ENCODE measurements at places on chromosomes 3 and 15. TPM values are rescaled to one million over a fixed set of nuclear protein-coding genes. Genes with fewer than 3 reads are reported as not detected.
A peak's percentile ranks its signal among the peaks of the same experiment; 100 is the strongest.

DNA sequence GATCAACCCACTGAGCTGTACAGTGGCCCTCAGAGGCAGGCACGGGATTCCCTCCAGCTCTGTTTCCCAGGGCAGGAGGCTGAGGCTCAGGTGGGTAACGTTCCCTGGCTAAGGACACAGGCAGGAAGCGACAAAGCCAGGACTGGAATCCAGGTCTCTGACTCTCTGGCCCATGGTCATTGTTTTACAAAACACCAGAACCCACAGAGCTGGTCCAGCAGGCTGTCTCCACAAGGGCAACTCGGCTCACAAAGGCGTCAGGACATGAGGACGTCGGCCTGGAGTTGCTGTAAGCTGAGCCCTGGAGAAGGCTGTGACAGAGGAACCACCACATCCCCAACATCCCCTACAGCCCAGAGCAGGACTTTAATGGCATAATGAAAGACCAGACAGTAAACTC is 30.7 kb downstream of the NUP210 start:
- DNase-seq, result no peak

- no peak for DNase-seq
Observed at GRCh38 chr3:182585532-182586150, 207.7 kb upstream of the ATP11B start.

DNA sequence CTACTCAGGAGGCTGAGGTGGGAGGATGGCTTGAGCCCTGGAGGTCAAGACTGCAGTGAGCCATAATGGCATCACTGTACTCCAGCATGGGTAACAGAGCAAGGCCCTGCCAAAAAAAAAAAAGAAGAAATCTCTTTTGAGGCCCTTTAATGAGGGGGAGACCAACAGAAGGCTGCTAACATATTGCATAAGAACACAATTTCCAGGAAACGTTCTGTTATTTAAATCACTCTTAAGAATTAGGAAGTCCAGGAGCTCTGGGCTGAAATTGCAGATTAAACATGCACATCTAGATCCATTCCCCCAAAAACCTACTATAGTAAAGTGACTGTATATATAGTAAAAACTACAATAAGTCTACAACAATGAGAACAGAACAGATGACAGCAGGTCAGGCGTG is 16.1 kb upstream of the BLM start:
- DNase-seq, result no peak

DNA sequence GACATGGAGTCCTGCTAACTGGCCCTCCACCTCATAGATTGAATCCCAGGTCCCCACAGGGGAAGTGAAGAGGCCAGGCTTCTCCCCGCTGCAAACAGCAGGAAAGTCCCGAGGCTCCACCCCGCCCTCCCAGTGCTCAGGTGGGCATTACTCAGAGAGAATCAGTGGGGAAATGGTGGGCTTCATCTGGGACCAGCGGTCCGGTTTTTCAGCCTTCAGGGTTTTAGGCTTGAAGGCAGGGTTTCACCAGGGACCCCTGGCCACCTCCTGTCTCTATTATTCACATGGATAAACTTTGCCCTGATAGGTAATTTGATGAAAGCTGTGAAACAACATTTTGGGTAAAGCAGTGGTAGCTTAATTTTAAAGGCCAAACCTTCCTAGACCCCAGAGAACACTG is 31.3 kb downstream of the MKRN3 start:
- DNase-seq, result no peak

GRCh38 chr15:91849749-91850161 is 3.8 kb upstream of the SLCO3A1 start:
- no peak for DNase-seq

DNA sequence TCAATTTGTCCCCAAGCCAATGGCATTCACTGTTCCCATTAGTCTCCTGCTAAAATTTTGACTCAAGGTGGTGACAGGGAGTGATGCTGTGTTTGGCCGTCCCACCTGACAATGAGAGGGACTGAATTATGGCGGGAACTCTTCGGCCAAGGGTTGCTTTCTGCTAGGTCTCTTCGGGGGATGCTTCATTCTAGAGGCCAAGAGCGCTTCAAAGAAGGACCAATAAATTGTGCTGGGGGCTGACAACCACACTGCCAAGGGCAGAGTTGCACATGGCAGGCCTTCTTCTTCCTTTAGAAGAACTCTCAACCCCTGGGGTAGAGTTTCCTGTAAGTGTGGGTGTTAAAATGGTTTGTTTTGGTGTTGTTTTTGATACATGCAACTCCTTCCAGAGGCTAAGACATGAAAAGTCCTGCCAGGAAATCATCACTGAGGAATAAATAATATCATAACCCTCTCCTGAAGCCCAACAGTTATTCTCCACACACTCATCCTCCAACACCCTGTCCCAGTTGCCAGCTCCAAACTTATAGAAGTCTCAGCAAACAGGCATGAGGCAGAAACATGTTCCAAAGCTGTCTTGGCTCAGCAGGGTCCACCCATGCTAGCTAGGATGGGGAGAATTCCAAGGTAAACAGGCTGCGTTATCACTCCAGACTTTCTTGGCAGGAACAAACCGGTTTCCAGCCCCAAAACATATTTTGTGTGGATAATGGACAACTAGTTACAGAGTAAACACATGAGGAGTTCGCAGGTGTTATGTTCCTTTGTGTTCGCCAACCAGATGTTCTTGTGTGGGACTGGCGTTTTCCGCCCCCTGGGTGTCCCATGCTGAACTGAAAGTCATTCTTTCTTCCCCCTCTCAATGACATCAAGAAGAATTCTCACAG is 396.7 kb upstream of the RGMA start:
- peak; percentile 68 for DNase-seq

DNA sequence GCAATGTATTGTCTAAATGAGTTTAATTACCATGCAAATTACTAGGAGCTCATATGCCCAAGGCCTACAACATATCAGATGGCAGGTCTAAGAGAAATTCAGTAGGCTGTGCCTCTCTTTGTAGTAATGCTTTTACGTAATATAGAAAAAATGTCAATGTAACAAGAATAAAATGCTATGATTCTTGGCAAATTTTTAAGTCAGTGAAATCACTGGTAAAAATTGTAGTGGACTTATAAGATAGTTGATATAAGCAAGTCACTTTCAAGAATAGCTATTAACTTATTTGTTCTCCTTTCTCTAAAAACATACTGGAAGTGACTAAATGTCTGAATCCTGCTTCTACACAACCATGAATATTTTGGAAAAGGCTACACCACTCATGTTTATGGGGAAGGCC is 707.8 kb downstream of the TUSC7 start:
- DNase-seq, result no peak

DNA sequence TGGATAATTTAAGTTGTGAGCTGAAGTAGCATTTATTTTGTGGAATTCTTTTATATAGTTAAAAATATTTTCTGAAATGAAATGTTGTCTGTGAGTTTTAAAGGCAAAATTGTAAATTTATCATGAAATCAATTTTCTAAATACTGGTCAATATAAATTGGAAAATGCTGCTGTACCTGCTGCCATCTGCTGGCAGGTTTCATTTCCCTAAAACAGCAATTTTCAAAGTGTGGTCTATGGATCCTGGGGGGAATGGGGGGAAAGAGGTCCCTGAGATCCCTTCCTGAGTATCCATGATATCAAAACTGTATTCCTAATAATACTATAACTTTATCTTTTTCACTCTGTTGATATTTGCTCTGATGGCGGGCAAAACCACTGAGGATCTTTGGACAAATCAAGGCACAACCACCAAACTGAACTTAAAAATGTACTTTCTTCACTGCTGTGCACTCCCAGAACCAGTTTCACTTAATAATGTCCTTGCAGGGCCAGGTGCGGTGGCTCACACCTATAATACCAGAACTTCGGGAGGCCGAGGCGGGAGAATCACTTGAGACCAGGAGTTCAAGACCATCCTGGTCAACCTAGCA is 17.2 kb upstream of the CCR4 start:
- no peak for DNase-seq

The SNRPN gene
- total RNA-seq, result 464 TPM

The SCN11A gene
- 0.05 TPM for total RNA-seq

DNA sequence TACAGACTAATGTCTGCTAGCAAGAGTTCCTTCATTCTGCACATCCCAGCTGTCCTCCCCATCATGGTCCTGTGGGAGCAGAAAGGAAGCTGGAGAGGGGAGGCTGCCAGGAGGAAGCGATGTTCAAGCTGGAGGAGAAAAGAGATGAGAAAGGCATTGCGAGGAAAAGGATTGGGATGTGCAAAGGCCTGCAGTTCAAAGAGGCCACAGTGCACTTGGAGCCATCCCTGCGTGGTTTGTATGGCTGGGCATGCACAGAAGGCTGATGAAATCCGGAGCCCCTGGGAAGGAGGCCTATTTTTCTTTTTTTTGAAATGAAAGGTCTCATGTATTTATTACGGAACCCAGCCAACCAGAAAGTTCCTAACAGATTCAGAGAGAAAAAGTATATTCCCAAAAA is 22.8 kb downstream of the AMOTL2 start:
- DNase-seq, result peak; percentile 47

GRCh38 chr3:42290966-42291714 is 25.2 kb upstream of the CCK start:
- DNase-seq, result no peak

- DNase-seq, result no peak
Observed at GRCh38 chr3:31946484-31947081, 34.5 kb downstream of the OSBPL10 start.

GRCh38 chr3:197149-197827 is 725 bp downstream of the CHL1 start:
- peak; percentile 13 for DNase-seq

GRCh38 chr3:52210550-52211046 is 12.6 kb downstream of the ALAS1 start:
- no peak for DNase-seq

DNA sequence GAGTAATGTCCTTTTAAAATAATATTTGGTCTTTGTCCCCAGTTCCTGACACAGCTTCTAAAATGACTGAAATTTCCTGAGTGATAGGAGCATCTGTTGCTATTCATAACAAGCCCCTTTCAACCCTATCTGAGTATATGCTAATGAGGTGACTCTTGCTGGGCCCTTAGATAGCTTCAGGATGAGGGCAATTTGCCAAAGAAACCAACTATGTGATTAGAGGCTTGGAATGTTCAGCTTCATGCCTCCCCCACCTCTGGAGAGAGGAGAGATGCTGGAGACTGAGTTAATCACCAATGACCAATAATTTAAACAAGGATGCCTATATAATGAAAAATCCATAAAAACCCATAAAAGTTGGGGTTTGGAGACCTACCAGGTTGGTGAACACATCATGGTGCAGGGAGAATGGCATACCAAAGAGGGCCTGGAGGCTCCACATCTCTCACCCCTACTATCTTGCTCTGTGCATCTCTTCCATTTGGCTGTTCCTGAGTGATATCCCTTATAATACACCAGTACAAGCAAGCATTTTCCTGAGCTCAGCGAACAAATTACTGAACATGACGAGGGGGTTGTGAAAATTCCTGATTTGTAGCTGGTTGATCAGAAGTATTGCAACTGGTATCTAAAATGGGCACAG is 189.2 kb downstream of the ECT2 start:
- no peak for DNase-seq

GRCh38 chr3:47612178-47612577 is 33.5 kb upstream of the CSPG5 start:
- DNase-seq, result no peak

The DUOX2 gene
- 0.05 TPM for total RNA-seq

DNA sequence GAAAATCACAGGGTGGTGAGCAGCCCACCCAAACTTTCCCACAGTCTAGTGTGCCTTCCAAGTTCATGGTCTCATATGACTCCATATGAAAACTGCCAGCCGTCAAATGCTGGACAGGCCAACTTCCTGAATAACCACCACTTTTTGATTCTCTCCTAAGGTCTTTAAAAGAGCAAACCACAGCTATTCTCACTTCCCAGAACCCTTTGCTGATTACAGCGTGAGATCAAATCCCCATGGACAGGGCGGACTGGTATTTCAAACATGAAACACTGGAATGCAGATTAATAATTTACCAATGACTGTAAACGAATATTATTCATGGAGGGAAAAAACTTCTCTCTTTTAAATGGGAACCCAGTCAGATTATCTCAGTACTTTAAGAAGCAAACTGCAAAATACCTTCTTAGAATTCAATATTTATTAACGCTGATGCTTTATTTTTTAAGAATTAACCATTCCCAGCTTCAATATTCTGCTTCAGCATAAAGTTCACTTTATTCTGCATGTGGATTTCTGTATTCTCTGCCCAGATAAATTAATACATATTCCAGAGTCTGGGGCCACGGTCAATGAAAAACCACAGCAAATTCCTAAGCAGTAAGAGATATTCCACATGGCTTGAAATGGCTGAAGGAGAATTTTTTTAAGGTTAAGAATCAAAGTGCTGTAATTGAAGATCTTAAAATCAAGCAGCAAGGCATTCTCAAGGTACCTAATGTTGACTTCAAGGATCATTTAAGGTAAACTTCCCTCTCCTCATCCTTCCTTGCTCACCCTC is 42.9 kb downstream of the MYO1E start:
- no peak for DNase-seq

GRCh38 chr3:125428216-125428830 is 53.2 kb upstream of the ZNF148 start:
- no peak for DNase-seq

The RARB gene
- total RNA-seq, result 15.6 TPM

The EFCC1 gene
- total RNA-seq, result 1.5 TPM

DNA sequence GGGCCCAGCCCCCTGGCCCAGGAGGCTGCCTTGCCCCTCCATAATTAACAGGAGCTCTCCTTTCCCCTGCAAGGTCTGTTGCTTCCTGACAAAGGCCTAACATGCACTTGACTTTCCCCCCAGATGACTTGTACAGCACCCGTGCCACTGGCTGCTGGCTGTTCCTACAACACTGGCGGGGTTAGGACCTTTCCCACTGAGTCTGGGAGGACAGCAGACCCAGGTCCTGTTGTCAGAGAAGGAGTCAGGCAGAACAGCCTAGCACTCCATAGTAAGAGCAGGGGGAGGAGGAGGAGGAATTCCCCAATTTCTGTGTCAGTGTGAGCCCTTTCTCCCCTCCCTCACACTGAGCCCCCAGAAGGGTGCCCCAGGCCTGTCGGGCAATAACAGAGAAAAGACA is 99.2 kb downstream of the CORO2B start:
- DNase-seq, result no peak

- DNase-seq, result no peak
Observed at GRCh38 chr3:187925326-187925725, 180.1 kb upstream of the BCL6 start.

The TERC gene
- 3.8 TPM for total RNA-seq
